A673 (cell line): ENCODE measurements at places on chromosomes 7 and 10. TPM values are rescaled to one million over a fixed set of nuclear protein-coding genes. Genes with fewer than 3 reads are reported as not detected.

Gene SUN3
- not detected in 2 replicates for total RNA-seq

Gene INMT
- total RNA-seq: 0.11 and 0.17 TPM in 2 replicates

DNA sequence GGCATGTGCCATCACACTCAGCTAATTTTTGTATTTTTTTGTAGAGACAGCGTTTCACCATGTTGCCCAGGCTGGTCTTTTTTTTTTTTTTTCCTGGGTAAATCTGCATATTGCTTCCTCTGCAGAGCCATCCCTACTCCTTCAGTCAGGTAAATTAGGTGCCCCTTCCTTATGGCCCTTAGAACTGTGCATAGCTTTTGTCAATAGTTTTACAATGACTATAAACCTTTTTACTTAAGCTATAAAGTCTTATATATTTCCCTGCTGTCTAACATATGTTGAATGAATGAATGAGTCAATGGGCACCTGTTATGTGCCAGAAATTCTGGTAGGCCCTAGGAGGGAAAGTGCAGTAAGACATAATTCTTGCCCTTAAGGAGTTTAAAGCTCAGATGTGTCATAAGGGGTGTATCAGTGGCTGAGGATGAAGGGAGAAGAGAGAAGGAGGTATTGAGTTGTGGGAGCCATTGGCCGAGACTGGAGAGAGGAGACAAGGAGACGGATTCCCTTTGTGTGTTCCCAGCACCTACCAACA is 30.6 kb upstream of the UBE2D1 start:
- no peak for DNase-seq

GRCh38 chr7:43108255-43109011 is 4.0 kb upstream of the HECW1 start:
- peak; percentile 78 for DNase-seq

- DNase-seq: no peak
Measured at GRCh38 chr7:142808461-142808801, 37.7 kb downstream of the PRSS2 start.
